Activated naive CD4-positive, alpha-beta T cell treated with anti-CD3 and anti-CD28 coated beads, Interleukin-2, amount 50 U/mL, for 72 hours (primary cell): ENCODE measurements at places on chromosomes 12 and 14. TPM values are rescaled to one million over a fixed set of nuclear protein-coding genes. Genes with fewer than 3 reads are reported as not detected.

Gene RPGRIP1
- not detected for total RNA-seq

Gene ANO2
- not detected for total RNA-seq

Gene TAS2R46
- total RNA-seq, result 2.4 TPM

Gene CLEC1A
- total RNA-seq, result not detected

Gene MSI1
- not detected for total RNA-seq
